ENCODE measurements at places on chromosomes 4 and X.

DNA sequence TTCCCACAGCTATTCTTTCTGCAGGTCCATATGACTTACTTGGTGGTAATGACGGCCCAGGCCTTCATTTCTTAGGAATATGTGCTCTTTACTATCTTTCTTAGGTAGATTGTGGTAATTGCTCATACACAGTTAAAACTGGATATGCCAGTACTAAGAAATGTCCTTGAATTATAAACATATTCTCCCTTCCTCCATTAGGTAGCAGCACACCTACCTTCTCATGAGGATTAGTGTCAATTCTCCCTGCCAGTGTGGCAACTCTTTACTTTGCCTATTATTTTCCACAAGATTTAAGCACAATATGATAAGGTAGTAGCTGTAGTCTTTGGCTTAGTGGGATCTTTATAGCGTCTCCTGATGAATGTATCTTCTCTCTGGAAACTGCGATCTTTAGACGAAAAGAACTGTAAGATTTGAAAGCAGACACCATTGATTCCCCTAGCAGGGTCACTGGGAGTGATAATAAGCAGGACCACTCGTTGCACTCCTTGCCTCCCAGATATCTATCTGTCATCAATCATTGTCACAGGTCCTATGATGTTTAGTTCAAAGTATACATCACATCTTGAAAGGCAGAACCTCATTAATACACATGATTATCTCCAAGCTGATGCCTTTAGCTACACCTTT lies 1240.7 kb downstream of the C4orf33 start:
- DNase-seq, result no peak

GRCh38 chr4:107740381-107740780 lies 20.3 kb upstream of the PAPSS1 start:
- DNase-seq, result no peak

- no peak for DNase-seq
Measured at GRCh38 chr4:162406637-162407365, 243.0 kb upstream of the FSTL5 start.

DNA sequence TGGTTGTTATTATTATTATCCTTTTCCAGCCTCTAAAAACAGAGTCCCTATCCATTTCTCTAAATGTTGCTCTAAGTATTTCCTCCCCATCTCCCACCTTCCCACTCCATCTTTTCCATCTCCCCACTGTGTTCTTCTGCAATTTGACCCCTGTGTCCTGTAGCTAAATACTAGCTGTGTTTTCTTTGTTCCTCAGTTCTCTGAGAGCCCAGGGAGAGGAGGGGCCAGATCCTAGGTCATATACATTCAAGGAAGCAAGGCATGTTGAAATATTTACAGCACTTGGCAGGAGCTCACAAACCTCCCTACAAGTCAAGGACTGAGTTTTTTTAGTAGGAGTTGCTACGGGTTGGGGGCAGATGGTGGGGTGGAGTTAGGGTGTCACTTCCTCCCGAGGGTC lies 10.5 kb downstream of the SLC16A2 start:
- no peak for DNase-seq

DNA sequence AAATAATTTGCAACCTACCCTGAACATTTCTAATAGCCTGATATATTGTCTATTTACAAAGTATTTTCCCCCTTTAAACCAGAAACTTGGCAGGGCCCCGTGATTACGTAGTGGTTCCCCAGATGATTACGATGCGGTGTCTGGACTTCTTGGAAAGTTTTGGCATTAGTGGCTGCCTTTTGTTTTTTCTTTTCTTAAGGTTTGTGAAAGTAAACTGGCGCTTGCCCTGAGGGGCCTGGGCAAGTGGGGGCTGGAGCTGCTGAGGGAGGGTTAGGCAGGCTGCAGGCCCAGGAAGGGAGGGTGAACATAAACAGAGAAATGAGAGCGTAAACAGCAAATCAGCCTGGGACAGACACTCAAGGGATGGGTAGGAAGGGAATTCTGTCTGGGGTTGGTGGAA lies 123.6 kb upstream of the MSX1 start:
- no peak for DNase-seq

DNA sequence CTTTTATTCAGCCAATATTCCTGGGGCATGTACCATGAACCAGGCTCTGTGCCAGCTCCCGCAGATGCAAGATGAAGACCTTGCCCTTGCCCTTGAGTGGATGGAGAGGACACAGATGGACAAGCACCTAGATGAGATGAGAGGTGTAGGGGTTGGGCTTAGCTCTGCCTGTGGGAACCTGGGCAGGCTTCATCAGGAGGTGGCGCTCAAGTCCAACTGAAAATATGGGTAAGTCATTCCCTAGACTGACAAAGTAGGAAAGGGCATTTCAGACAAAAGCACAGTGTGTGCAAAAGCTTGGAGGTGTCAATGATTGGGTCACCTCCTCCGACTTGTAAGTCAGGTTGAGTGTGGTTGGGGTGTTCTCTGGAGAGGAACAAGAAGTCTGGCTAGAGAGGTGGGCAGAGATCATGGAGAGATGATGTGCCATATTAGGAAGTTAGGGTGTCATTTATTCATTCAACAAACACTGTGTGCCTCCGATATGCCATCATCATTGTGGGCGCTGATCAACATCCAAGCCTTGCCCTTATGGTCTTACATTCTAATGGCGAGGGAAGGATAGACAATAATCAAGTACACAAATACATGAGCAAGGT lies 64.6 kb downstream of the ANAPC4 start:
- DNase-seq, result no peak

All from Panc1 (cell line).